Chondrocyte (in vitro differentiated cells): ENCODE measurements at places on chromosomes 11 and 22. TPM values are rescaled to one million over a fixed set of nuclear protein-coding genes. Genes with fewer than 3 reads are reported as not detected.

The P4HA3 gene
- 10.9 to 16.6 TPM (median 12.5 TPM) in 3 replicates for total RNA-seq

- DNase-seq, result no peak
- H3K27me3 ChIP-seq, result no peaks in the 10 kb centered on the region
- H3K4me3 ChIP-seq, result no peak overlapping the region
- H3K4me1 ChIP-seq, result peaks cover 4% of the 10 kb centered on the region
- no peak overlapping the region for H3K27ac ChIP-seq
These were observed 29.6 kb downstream of the METTL15 start for GRCh38 chr11:28137832-28138231.

The CARD16 gene
- 2.0 TPM in 1 of 3 replicates, not detected in the others for total RNA-seq

The DBX1 gene
- not detected in 3 replicates for total RNA-seq

DNA sequence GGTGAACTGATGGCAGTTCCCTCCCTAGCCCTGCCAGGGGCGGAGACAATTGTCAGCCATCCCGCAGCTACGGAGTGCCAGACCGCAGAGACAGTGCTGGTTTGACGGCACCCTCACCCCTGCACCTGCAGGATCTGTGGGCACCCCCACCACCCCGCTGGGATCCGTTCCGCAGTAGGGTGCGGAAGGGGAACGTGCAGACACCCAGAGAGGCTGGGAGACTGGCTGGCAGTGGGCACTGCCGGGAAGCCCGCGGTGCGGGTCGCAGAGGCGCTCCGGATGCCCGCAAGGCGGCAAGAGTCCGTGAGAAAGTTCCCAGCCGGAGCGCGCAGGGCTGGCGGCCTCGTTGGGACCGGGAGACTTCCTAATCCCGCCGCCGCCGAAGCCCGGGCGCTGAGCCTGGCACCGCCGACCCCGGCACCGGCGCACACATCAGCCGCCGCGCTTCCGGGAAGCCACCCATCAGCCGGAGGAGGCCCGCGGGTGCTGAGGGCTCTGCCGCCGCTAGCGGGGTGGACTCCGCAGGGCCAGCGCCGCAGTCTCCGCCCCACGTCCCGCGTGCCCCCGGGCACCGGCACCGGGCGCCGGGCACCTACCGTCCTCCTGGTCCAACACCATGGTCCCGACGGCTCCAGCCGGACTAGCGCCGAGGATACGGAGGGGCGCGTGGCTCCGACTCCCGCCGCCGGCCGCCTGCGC, 4.3 kb upstream of the LMO1 start:
- peaks cover 60% of the 10 kb centered on the region for H3K27me3 ChIP-seq
- no peaks in the 10 kb centered on the region for H3K36me3 ChIP-seq
- H3K4me3 ChIP-seq, result peak overlapping the region; percentile 41
- no peak overlapping the region for H3K27ac ChIP-seq

The TMEM121B gene
- 0.36 to 0.87 TPM (median 0.59 TPM) in 3 replicates for total RNA-seq
